Fibroblast of skin of abdomen (primary cell): ENCODE measurements at places on chromosomes 16 and 17.

DNA sequence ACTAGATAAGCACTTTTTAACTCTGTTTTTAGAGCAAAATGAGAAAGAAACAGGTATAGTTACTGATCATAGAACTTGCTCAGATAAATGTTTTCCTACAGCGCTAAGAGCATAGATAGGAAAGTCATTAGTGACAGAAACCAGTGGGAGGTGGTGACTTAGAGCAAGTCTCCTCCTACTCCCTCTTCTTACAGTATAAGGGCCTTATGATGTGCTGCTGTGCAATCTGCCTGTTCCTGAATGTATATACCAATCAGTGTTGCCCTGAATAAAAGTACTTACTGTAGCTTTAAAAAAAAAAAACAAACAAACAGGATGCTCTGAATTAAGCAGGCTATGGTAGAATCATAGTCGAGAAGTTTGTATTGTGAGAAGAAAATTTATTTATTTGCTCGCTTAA is 23.3 kb upstream of the RASL10B start:
- DNase-seq = no peak

GRCh38 chr16:50372611-50373344 is 4.0 kb upstream of the BRD7 start:
- peak; percentile 26 for DNase-seq

- DNase-seq = no peak
Observed at GRCh38 chr16:1430759-1431496, at the start of gene PERCC1. TSS of gene PERCC1 (plus strand) at chr16:1431078. CDS start at chr16:1432594, 1,516 bp downstream.

- DNase-seq = no peak
Observed at GRCh38 chr17:75178453-75178852, 4.3 kb downstream of the SUMO2 start.

- DNase-seq = no peak
Observed at GRCh38 chr16:11620243-11621003, 33.7 kb upstream of the LITAF start.

- DNase-seq = no peak
Observed at GRCh38 chr16:53936529-53936928, 232.6 kb downstream of the FTO start.

- DNase-seq = peak; percentile 56
Observed at GRCh38 chr16:9138731-9139501, 47.5 kb downstream of the HAPSTR1 start.

DNA sequence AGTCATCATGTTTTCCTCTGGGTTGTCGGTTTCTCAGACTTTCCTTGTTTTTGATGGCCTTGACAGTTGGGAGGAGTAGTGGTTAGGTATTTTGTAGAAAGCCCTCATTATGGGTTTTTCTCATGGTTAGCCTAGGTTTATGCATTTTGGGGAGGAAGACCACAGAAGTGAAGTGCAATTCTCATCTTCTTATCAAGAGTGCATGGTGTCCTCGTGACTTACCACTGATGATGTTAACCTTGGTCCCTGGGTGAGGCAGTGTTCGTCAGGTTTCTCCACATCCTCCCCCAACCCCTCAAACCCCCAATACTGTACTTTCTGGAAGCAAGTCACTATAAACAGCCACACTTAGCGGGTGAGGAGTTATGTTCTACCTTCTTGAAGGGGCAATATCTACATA is 42.3 kb downstream of the BPTF start:
- no peak for DNase-seq

DNA sequence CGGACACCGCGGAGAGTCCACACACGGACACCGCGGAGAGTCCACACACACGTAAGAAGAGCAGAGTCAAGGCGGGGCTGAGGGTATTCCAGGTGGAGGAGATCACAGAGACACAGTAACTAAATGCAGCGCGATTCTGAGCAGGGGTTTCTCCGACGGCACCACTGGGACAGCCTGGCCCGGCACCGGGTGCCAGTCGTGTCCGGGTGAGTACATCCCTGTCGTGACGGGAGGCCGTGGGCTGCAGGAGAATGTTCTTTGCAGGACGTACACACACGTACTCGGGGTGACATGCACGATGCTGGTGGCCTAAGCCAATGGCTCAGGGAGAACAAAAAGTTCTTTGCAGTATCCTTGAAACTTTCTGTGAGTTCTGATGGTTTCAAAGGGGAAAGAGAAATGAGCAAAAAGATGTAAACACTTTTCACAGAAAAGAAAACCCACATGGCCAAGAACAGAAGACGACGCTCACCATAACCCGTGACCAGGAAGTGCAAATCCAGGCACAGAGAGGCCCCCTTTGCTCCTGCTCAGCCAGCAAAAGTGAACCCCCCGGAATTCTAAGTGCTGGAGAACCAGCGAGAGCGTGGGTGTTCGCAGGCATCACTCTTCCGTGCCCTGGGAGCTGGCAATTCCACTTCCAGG is 53.7 kb upstream of the METRNL start:
- no peak for DNase-seq

GRCh38 chr17:38605841-38606645 is at the start of gene SRCIN1:
TSS of gene SRCIN1 (minus strand) at chr17:38605952. CDS start at chr17:38605705, 247 bp downstream.
- DNase-seq = peak; percentile 7

- no peak for DNase-seq
Observed at GRCh38 chr17:82882715-82883418, 43.0 kb upstream of the ZNF750 start.

- no peak for DNase-seq
Observed at GRCh38 chr16:23406546-23407240, 46.3 kb downstream of the COG7 start.

GRCh38 chr17:44312396-44313104 is 4.1 kb downstream of the RUNDC3A start:
- no peak for DNase-seq

- no peak for DNase-seq
Observed at GRCh38 chr17:6796887-6797490, 21.0 kb downstream of the FBXO39 start.

DNA sequence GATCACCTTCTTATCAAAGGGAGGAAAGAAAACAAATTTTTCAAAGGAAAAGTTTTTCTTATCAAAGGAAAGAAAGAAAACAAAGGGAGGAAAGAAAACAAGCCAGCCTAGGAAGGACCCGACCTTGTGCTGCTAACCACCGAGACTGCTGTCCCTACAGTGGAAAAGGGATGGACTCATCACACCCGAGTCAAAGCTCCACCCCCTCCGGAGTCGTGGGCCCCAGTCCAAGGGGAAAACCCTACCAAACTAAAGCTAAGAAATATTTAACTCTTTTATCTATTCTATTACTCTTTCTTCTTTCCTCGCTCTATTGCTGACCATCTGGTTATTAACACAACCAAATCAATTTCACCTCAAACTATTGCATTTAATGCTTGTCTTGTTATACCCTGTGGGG is 6.1 kb upstream of the ENDOV start:
- no peak for DNase-seq

DNA sequence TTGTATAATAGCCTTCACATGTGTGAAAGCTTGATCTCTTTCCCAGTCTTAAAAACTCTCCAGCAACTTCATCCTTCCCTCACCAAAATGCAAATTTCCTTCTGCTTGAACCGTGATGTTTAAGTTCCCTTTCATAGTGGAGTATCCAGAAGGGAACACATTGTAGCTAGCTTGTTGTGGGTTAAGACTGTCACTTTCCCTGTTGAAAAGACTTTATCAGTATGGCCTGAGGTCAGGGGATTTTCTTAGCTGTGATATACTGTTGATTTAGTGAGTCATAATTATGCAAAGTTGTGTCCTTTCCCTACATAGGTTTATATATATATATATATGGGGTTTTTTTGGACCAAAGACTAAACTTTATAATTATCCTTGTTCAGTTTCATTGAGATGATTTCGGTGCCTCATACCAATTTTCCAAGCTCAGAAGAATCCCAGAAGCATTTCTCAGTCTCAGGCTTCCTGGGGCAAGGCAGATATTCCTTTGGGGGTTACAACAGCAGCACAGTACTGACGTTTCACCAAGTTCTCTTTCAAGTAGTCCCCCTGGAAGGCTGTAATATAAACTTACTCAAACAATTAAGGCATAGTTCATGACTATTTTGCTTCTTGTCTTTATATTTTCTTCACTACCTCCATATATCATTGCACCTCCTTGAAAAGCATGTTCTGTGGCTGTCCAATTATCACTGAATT is 35.7 kb downstream of the ESRP2 start:
- DNase-seq = peak; percentile 33

GRCh38 chr17:14775731-14776492 is 475.0 kb downstream of the HS3ST3B1 start:
- DNase-seq = peak; percentile 38

- DNase-seq = no peak
Observed at GRCh38 chr17:57329380-57330214, 73.3 kb downstream of the MSI2 start.

DNA sequence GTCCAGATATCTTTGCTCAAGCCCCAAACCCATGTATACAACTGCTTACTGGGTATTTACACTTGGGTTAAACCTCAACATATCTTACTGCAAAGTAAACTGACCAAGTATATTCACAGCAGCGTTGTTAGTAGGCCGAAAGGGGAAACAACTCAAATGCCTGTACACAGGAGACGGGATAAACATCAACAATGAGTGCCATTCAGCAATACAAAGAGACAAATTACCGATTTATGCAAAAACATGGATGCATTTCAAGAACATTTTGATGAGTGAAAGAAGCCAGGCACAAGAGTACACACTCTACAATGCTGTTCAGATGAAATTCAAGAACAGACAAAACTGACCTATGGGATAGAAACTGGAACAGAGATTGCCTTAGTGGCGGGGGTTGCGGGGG is 136.3 kb upstream of the CACNG3 start:
- no peak for DNase-seq

DNA sequence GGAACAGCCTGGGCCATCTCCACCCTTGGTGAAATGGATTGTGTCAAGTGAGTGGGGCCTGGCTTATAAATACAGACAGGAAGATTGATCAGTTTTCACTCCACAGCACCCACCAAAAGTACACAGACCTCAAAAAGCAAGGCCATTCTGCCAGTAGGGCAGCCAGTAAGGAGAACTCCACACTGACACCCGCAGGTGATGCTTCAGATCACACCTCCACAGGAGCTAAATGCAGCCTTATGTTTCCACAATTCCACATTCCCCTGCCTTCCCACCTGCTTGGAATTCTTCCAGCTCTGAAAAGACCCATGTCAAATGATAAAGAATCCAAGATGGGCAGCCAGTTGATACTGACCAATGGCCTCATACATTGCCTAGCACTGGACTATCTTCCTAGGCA is 191.1 kb downstream of the ZFHX3 start:
- DNase-seq = no peak

DNA sequence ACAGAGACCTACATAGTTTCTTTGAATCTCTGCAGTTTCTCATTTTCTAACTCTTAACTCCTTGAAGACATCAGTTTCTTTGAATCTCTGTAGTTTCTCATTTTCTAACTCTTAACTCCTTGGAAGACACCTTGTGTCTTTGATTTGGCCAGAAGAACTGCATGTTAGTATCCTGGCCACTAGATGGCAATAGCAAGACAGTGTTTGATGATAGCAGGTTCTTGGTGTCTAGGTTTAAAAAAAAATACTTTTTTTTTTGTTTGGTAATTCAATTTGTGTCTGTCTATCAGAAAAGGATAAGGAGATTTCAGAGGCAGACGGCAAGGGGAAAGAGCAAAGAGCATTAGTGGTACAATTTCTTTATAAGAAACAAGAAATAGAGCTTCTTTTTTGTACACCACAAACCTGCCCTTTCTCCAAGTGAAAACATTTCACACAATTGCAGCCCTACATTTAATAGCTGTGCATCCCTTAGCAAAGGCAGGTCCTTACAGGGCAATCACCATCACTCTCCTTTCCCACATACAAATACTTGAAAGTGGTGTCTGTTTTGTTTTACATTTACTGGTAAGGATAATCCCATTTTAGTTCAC is 1324.9 kb upstream of the CDH8 start:
- DNase-seq = peak; percentile 59

DNA sequence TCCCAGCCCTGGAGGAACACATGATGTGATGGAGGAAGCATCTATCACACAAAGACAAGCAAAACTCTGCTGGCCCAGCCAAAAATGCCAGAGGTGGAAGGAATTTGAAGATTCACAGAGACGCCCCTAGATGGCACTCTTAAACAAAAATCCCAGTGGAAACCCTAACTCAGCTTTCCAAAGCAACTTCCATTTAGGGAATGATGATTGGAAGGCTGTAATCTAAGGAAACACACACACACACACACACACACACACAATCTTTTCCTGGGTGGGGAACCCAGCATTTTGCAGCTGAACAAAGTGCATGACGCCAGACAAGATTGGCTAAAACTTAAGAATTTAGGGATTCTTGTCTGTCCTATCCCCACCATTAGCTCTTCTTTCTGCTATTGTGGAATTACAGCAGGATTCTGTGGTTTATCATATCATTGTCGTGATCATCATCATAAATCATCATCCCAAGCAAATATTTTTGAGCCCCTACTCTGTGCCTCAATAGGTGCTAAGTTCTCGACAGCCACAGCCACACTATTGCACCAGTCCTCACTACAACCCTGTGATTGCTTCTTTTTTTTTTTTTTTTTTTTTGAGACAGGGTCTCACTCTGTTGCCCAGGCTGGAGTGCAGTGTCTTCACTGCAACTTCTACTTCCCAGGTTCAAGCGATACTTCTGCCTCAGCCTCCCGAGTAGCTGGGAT is 1.6 kb upstream of the LDAF1 start:
- DNase-seq = peak; percentile 84

- DNase-seq = peak; percentile 90
Observed at GRCh38 chr16:637081-638018, 1.2 kb upstream of the METTL26 start.

- no peak for DNase-seq
Observed at GRCh38 chr17:78271419-78272170, 40.2 kb downstream of the TMEM235 start.

- peak; percentile 91 for DNase-seq
Observed at GRCh38 chr17:1487939-1488825, 4.3 kb downstream of the MYO1C start.

GRCh38 chr16:85374571-85374872 is 238.6 kb upstream of the GSE1 start:
- no peak for DNase-seq

DNA sequence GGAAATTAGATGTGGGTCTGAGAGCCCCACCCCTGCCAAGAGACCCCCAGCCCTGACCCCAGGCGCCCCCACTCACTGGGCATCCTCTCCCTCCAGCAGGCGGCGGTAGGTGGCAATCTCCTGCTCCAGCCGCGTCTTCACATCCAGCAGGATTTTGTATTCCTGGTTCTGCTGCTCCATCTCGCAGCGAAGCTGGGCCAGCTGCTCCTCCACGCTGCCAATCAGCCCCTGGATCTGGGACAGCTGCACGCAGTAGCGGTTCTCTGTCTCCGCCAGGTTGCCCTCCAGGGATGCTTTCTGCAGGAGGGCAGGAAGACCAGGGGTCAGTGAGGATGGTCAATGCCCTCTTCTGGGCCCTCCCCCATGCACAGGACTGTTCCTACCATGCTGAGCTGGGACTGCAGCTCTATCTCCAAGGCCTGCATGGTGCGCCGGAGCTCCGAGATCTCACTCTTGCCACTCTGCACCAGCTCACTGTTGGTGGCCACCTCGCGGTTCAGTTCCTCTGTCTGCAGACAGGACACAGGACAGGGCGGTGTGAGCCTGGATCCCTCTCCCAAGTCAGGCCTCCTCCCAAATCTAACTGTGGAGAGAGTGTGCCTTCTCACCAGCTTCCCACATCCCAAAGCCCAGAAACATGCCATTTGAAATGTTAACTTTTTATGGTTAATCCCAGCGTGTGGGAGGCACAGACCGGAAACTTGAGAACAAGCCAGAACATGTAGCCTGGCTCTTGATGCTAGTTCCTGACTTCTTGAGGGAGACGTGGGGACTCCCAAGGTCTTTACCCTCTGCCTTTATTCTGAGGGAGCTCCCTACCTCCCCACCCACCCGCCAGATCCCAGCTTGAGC is 3.6 kb downstream of the KRT17 start:
- peak; percentile 16 for DNase-seq
